ENCODE measurements at places on chromosomes 4 and X. TPM values are rescaled to one million over a fixed set of nuclear protein-coding genes. Genes with fewer than 3 reads are reported as not detected.

HTN3 gene
- not detected for total RNA-seq

SNCA gene
- not detected for total RNA-seq

SMIM10 gene
- 6.6 TPM for total RNA-seq

USP11 gene
- total RNA-seq = 41.8 TPM

FRMD7 gene
- total RNA-seq = not detected

KDR gene
- total RNA-seq = 2.5 TPM

CFAP47 gene
- total RNA-seq = not detected

MTMR8 gene
- 0.27 TPM for total RNA-seq

IQCM gene
- 0.27 TPM for total RNA-seq

OTC gene
- total RNA-seq = not detected

ARMCX4 gene
- total RNA-seq = 25.4 TPM

HELT gene
- total RNA-seq = not detected

IL21 gene
- total RNA-seq = not detected

ADAM29 gene
- not detected for total RNA-seq

TBC1D8B gene
- 17.3 TPM for total RNA-seq

GAB1 gene
- 49.3 TPM for total RNA-seq

LIN54 gene
- total RNA-seq = 5.1 TPM

GPAT3 gene
- total RNA-seq = 10.7 TPM

IL15 gene
- 2.3 TPM for total RNA-seq
